ENCODE measurements at places on chromosomes 4 and X.

DNA sequence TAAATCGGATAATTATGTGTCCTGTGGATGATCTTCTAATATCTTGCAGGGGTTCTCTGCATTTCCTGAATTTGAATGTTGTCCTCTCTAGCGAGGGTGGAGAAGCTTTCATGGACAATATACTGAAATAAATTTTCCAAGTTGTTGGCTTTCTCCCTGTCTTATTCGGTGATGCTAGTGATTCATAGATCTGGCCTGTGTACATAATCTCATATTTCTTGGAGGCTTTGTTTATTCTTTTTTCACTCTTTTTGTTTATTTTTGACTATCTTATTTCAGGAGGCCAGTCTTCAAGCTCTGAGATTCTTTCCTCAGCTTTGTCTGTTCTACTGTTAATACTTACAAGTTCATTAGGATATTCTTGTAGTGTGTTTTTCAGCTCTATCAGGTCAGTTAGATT is 20.7 kb upstream of the CLGN start:
- DNase-seq = no peak

DNA sequence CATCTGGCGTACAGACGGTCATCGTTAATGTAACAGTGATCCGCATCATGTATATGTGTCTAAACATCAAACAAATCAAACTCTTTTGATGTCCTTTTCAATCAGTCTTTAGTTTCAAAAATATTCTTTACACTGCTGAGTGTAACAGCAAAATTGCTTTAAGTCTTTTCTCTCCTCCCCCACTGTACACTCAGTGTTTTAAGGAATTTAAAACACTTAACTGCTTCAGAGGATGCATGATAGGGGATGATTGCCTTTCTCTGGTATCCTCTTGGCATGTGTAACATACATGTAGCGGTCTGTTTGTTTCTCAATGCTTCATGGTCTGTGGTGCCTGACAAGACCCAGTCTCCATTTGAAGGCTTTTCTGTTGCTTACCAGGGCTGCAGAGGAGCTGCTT is 41.6 kb downstream of the LIMCH1 start:
- DNase-seq = no peak

GRCh38 chr4:56657128-56657527 is 24.0 kb downstream of the HOPX start:
- DNase-seq = no peak

- DNase-seq = no peak
These were observed 13.3 kb downstream of the HNRNPD start for GRCh38 chr4:82360298-82361177.
